ENCODE measurements at places on chromosomes 7 and 10.

DNA sequence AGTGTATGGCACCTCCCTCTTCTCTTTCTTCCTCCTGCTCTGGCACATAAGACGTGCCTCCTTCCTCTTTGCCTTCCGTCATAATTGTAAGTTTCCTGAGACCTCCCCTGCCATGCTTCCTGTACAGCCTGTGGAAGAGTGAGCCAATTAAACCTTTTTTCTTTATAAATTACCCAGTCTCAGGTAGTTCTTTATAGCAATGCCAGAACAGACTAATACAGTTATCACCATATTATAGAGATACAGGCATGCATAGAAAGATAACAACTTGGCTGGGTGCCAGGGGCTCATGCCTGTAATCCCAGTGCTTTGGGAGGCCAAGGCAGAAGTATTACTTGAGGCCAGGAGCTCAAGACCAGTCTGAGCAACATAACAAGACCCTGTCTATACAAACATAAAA, 53.2 kb downstream of the GCC1 start:
- DNase-seq, result no peak

GRCh38 chr10:42836771-42837468, 54.3 kb downstream of the BMS1 start:
- DNase-seq, result no peak

DNA sequence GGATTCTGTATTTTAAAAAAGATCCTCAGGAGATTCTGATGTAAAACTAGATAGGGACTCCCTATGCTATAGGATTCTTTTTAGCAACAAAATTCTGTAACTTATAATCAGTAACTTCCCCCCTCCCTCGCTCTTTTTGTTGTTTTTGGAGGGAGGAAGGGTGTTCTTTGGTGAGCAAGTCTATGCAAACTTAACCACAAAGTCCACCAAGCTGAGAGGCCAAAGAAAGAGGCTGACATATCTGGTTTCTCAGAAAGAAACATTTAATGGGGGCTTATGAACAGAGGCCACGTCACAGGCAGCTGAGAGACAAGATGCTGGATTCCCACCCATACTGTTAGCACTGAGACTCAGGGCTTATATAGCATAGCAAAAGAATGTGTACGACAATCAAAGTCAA, 14.3 kb upstream of the ABCB5 start:
- no peak for DNase-seq

DNA sequence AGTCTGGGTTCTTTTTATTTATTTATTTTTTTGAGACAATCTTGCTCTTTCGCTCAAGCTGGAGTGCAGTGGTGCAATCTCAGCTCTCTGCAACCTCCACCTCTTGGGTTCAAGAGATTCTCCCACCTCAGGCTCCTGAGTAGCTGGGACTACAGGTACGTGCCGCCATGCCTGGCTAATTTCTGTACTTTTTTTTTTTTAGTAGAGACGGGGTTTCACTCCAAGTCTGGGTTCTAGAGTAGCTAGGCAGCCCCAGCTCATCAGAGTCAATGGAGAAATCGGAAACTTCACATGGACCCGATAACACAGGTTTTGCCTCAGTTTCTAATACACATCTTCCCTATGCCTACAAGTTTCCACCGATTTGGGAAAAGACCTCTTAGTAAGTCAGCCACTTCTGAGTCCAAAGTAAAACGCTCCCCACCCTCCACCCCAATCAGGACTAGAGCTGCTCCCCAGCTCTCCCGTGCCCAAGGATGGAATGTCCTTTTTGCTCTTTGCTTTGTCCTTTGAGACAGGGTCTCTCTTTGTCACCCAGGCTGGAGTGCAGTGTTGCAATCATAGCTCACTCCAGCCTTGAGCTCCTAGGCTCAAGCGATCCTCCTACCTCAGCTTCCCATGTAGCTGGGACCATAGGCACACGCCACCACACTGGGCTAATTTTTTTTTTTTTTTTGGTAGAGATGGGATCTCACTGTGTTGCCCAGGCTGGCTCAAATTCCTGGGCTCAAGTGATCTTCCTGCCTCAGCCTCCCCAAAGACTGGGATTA, 3.8 kb upstream of the SERPINE1 start:
- no peak for DNase-seq

GRCh38 chr7:754531-755412, 27.7 kb upstream of the PRKAR1B start:
- no peak for DNase-seq

DNA sequence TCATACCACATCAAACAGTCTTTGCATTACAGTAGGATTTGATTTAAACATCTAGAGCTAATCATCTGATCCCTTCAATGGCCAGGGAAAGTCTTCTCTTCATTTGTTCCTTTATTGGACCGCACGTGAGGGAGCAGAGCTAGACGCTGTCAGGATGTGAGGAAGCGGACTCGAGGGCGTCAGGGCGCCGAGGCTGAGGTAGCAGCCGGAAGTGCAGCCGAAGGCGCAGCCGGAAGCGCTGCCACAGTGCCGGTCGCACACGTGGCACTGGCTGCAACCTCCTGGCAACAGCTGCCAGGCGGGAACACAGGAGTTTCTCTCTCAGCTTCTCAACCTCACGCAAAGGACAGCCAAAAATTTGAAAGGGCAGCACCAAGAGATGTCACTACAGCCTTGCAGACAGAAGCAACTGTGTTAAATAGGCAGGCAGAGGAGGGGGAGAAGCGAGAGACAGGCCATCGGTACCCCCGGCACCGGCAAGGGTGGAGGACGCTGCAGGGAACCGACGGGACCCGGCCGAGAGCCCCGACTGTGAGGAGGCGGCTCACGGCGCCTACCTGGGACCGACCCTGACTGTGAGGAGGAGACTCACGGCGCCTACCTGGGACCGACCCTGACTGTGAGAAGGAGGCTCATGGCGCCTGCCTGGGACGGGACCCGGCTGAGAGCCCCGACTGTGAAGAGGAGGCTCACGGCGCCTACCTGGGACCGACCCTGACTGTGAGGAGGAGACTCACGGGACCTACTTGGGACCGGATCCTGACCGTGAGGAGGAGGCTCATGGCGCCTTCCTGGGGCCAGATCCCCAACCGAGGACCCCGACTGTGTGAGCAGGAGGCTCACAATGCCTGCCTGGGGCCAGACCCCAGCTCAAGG, 32.3 kb downstream of the VIPR2 start:
- no peak for DNase-seq

- no peak for DNase-seq
Observed at GRCh38 chr7:101911800-101912715, 94.6 kb downstream of the CUX1 start.

- no peak for DNase-seq
Observed at GRCh38 chr7:114857605-114858004, 64.3 kb upstream of the MDFIC start.

- no peak for DNase-seq
Observed at GRCh38 chr7:133511252-133511651, 258.4 kb downstream of the EXOC4 start.
